ENCODE measurements at places on chromosomes 3 and 15.

DNA sequence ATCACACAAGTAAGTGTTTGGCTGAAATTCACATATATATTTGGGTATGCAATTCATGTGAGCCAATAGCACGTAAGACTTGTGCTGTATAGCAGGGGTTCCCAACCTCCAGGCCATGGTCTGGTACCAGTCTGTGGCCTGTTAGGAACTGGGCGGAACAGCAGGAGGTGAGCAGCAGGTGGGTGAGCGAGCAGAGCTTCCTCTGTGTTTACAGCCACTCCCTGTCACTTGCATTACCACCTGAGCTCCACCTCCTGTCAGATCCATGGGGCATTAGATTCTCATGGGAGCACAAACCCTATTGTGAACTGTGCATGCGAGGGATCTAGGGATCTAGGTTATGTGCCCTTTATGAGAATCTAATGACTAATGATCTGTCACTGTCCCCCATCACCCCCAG is 59.7 kb downstream of the MAP3K13 start:
- DNase-seq, result no peak

DNA sequence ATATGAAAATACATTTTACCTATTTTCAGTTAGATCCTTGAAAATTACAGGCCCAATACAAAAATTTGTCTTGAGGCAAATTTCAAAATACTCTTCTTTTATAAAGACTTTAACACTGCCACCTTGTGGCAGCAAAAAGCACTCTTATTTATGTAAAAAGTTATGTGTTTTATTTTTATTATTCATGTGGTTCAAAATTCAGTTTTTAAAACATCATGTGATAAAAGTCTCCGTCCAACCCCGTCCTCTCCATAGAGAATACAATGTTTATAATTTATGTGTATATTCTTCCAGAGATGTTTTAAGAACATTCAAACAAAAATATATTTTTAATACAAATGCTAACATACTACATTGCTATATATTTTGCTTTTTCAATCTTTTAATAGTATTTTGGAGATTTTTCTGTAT is 36.9 kb upstream of the TRIM59 start:
- peak; percentile 17 for DNase-seq

GRCh38 chr3:57977818-57978235 is 30.4 kb upstream of the FLNB start:
- no peak for DNase-seq

DNA sequence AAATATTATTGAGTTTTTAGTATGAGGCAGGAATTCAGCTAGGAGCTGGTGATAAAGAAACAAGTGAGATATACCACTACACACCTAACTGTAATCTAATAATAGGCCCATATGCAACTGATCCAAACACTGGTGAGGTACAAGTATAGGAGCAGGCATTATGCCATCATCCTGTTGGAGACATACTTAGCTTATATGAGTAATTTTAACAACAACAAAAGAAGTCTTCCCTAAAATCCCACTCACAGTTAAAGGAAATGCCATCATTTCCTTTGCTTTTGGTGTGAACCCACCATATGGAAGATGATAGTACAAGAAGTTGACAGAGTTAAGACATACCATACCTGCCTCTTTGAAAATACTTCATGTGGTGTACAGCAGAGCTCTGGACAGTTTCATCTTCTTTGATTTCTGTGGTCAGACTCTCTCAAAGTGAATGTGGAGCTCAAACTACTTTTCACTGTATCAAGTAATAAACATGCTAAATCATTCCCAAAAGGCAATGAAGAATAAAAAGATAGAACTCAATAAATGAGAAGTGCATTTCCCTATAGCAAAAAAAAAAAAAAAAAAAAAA is 85.5 kb downstream of the CD200R1L start:
- no peak for DNase-seq

DNA sequence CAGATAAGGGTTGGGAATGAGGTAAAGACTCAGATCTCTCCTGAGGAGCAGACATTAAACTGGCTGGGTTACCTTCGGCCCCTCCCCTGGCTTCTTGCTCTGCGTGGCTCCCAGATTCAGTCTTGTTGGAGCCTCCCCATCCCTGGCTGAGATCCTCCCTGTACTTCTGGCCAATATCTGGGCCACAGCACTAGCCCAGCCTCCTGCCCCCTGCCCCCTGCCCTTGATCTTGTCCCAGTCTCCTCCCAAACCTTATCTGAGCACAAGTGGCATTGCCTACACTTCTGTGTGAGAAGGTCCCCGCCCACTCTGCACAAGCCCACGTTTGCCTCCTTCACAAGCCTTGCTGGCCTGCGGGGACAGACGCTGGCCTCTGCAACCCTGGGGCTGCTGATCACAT is 16.8 kb downstream of the PLA2G4F start:
- DNase-seq, result no peak

GRCh38 chr3:66398228-66399025 is 102.4 kb downstream of the LRIG1 start:
- peak; percentile 94 for DNase-seq

DNA sequence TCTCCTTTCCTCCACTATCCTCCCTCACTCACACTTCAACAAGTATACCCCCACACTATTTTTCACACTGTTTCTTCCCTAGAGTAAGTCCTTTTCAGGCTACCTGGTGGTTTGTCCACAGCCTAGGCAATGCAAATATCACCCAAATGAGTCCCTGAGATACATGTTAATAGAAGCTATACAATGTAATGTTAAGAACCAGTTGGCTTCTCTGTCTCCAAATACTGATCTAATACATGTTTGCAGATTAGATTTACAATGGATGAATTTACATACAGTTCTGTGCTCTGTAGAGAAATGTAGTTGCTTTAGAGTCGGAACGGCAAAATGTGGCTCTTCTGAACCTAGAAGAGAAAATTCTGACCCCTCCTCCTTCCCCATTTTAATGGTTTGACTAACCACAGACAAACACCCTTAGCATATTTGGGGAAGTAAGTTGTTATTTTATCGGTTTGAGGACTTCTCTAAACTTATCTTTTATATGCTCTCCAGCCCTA is 63.6 kb upstream of the MBNL1 start:
- DNase-seq, result no peak

DNA sequence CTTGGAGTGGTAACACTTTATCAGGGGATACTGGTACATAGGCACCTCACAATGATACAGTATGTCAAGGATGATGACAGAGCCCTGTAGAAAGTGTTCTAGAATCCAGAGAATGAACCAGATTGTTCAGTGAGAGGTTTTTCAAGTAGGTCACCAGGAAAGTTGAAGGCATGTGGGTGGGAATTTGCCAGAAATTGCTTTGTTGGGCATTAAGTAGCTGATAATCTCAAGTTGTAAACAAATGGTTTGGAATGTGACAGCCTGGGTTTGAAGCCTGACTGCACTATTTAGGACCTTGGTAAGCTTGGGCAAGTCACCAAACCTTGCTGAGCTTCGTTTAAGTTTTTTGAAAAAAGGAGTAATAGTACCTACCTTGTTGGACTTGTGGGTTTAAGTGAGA is 12.5 kb downstream of the SLC35G2 start:
- DNase-seq, result peak; percentile 19

Data from G401 (cell line).